ENCODE measurements at places on chromosomes 3 and 15.

GRCh38 chr15:66961407-66961884, 104.0 kb upstream of the SMAD3 start:
- DNase-seq, result peak; percentile 90

GRCh38 chr15:86165265-86166211, 85.9 kb downstream of the AGBL1 start:
- DNase-seq, result no peak

DNA sequence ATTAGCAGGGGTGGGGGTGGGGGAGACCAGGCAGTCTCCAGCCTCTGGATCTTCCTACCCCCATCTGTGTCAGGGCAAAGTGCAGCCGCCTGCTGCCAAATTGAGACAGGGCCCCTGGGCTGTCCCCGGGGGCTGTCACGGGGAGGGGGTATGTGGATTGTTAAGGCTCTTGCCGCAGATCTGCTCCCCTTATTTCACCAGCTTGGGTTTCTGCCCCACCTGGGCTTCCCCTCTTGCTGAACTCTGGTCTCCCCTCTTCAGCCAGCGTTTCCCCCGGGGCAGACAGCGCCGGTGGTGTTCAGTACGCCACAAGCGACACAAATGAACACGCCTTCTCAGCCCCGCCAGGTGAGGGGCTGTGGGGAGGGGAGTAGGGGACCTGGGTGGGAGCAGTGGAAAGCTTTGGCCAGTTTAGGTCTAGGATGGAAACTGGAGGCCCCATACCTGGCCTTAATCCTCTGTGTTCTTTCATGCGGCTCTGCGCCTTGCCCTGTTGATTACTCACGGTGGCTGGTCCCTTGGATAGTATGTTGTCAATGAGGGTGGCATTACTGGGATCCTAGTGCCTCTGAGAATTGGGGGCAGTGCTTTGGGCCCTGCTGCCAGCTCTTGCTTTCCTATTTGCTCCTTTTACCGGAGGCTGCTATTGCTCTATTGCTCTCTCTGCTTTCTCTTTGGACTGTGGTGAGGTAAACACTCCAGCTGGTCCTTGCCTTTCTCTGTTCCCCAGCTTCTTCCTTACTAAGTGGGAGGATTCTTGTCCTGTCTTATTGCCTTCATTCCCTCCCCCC, 1.7 kb downstream of the EIF4G1 start:
- DNase-seq, result no peak

DNA sequence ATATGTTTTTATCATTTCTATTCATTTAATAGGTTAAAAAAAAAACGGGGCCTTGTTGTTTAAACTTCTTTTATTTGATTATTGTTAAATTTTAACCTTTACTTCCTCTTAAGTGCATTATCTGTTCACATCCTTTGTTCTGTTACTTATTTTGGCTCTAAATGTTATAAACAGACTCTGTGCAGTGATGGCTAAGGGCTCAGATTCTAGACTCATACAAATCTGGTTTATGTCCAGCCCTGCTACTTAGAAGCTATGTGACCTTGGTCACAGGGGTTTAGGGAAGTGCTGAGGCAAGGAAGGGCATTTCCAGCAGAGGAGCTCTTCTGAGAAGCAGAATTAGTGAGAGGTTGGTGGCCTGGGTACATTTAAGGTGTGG, 55.3 kb upstream of the VILL start:
- no peak for DNase-seq

- no peak for DNase-seq
Measured at GRCh38 chr3:114727373-114727772, 419.7 kb downstream of the ZBTB20 start.

GRCh38 chr3:60423556-60423955, 827.7 kb downstream of the FHIT start:
- no peak for DNase-seq

Data from skin of body (tissue), 3 donors.